ENCODE measurements at places on chromosomes 13 and 19. TPM values are rescaled to one million over a fixed set of nuclear protein-coding genes. Genes with fewer than 3 reads are reported as not detected.

DNA sequence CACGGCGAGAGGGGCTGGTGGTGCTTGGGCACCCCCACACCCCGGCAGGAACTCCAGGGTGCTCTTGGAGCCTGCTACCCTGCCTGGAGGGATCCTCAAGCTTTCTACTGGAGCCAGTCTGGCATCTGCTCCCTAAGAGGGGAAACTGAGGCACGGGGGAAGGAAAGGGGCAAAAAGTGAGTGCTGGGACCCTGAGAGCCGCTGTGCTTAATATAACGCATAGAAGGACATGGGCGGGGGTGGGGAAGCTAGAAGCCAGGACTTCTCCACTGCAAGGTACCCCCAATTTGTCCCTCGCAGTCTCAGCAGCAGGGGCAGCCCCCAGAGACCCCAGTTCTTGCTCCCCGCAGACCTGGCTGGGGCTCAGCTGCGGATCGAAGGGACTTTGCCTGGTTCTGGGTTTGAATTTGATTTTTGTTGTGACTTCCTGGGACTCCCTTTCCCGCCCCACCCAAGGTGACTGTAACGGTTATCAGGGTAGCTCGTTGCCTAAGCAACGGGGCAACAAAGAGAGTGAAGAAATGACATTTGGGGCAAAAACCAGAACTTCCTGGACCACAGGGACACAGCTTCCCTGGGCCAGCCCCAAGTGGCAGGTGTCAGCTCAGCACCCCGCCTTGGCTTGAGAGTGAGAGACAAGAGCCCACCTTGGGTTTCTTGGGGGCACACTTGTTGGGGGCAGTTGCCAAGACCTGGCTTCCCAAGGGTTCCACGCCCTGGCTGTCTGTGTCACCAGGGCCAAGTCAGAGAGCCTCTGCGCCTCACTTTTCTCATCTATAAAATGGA lies 638 bp downstream of the ADGRE5 start:
- peak; percentile 79 for DNase-seq
- peak overlapping the region; percentile 100 for H3K4me3 ChIP-seq
- peaks cover 30% of the 10 kb centered on the region for H3K4me1 ChIP-seq
- peaks cover 8% of the 10 kb centered on the region for H3K36me3 ChIP-seq
- peak overlapping the region; percentile 97 for H3K27ac ChIP-seq

- no peaks in the 10 kb centered on the region for H3K4me1 ChIP-seq
- peaks cover 5% of the 10 kb centered on the region for H3K36me3 ChIP-seq
- no peak overlapping the region for H3K27ac ChIP-seq
- no peak for DNase-seq
Measured at GRCh38 chr13:100650326-100650725, 24.3 kb downstream of the TMTC4 start.

DNA sequence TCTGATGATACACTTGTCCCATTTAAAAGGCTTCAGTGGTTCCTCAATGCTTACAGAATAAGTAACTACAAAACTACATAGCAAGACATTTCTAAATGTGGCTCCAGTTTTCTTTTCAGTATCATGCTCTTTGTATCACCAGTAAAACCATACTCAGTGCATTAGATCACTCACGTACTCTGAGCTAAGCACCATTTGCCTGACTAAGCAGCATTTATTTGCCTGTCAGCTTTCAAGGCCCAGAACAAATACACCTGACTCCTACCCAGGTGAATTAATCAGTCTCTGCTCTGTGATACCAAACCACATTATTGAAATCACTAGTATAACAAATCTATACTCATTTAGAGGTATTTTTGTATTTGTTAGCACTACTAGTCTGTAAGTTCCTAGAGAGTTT lies 47.4 kb upstream of the PCDH20 start:
- no peaks in the 10 kb centered on the region for H3K4me1 ChIP-seq
- no peaks in the 10 kb centered on the region for H3K27me3 ChIP-seq
- H3K4me3 ChIP-seq: no peak overlapping the region
- no peak overlapping the region for H3K27ac ChIP-seq

The AMER2 gene
- not detected for total RNA-seq

- H3K4me1 ChIP-seq: peaks cover 11% of the 10 kb centered on the region
- peaks cover 17% of the 10 kb centered on the region for H3K27me3 ChIP-seq
- DNase-seq: no peak
Measured at GRCh38 chr19:17607936-17608335, 52.5 kb downstream of the COLGALT1 start.

DNA sequence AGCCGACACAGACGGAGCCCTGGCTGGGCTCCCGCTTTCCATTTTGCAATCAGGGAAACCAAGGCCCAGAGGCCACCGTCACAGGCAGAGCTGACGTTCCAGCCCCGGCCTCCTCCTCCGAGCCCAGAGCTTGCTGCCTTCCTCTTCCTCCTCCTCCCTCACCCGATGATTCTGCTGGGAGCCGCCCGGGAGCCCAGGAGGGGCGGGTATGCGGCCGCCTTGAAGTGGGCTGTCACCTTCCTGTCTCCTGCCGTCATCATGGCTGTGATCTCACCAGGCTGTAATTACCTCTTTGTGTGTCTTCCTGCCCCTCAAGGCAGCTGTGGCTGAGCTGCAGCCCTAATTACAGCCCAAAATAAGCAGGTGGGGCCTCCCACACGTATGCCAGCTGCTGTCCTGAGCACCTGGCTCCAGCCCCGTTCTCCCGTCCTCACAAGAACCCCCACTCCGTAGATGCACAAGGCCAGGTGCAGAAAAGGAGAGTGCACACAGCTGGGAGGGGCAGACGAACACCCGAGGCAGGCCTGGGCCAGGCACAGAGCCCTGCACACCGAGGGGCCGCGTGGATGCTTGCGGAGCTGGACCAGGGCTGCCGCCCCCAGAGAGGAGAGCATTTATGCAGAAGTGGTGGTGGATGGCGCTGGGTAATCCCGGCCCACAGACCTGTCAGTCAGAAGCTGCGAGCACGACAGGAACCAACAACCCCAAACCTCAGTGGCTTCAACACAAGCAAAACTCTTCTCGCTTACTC lies 4.0 kb downstream of the TPGS1 start:
- DNase-seq: peak; percentile 81
- peak overlapping the region; percentile 92 for H3K27ac ChIP-seq
- H3K27me3 ChIP-seq: no peaks in the 10 kb centered on the region
- no peaks in the 10 kb centered on the region for H3K36me3 ChIP-seq

The PRR20E gene
- total RNA-seq: not detected

DNA sequence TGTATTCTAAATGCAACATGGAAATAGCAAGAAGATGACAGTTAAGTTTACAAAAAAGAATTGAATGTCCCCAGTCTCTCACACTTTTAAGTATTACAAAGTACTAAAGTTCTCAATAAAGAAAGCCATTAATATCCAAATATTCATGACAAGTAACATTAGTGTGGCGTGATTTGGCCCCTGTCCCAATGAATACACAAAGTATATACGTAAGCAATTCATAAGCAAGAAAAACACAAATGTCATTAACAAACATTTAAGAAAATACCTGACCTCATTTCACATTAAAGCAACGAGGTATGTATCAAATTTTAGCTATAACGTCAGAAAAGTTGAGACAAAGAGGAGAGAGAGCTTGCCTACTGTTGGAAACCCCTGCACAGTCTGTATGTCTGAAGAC lies 241.9 kb upstream of the IRS2 start:
- H3K4me1 ChIP-seq: no peaks in the 10 kb centered on the region
- H3K4me3 ChIP-seq: no peak overlapping the region
- DNase-seq: no peak
- no peaks in the 10 kb centered on the region for H3K36me3 ChIP-seq

The SLC17A7 gene
- not detected for total RNA-seq

DNA sequence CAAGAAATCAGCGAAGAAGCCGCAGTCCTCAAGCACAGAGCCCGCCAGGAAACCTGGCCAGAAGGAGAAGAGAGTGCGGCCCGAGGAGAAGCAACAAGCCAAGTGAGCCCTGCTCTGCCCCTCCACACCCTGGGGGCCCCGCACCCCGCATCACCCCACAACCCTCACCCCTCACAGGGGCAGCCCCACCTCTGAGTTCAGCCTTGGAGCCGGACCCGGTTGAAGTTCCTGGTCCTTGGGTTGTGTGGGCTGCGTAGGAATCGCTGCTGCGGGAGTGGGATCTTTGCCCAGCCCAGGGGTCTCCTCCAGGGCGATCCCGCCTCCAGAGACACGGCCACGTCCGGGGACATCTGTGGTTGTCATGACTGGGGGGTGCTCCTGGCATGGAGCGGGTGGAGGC lies 22.0 kb downstream of the PLIN4 start:
- no peaks in the 10 kb centered on the region for H3K36me3 ChIP-seq
- H3K27me3 ChIP-seq: no peaks in the 10 kb centered on the region
- no peak overlapping the region for H3K27ac ChIP-seq

GRCh38 chr19:56377105-56377924 lies 16.0 kb downstream of the ZNF582 start:
- no peak overlapping the region for H3K27ac ChIP-seq
- H3K4me1 ChIP-seq: peaks cover 10% of the 10 kb centered on the region
- no peaks in the 10 kb centered on the region for H3K27me3 ChIP-seq
- peaks cover 71% of the 10 kb centered on the region for H3K36me3 ChIP-seq
- DNase-seq: no peak

GRCh38 chr19:49368711-49369358 lies 5.2 kb downstream of the DKKL1 start:
- no peaks in the 10 kb centered on the region for H3K27me3 ChIP-seq
- no peak overlapping the region for H3K27ac ChIP-seq
- no peak for DNase-seq
- peaks cover 5% of the 10 kb centered on the region for H3K36me3 ChIP-seq

The MEF2B gene
- total RNA-seq: 2.4 TPM

DNA sequence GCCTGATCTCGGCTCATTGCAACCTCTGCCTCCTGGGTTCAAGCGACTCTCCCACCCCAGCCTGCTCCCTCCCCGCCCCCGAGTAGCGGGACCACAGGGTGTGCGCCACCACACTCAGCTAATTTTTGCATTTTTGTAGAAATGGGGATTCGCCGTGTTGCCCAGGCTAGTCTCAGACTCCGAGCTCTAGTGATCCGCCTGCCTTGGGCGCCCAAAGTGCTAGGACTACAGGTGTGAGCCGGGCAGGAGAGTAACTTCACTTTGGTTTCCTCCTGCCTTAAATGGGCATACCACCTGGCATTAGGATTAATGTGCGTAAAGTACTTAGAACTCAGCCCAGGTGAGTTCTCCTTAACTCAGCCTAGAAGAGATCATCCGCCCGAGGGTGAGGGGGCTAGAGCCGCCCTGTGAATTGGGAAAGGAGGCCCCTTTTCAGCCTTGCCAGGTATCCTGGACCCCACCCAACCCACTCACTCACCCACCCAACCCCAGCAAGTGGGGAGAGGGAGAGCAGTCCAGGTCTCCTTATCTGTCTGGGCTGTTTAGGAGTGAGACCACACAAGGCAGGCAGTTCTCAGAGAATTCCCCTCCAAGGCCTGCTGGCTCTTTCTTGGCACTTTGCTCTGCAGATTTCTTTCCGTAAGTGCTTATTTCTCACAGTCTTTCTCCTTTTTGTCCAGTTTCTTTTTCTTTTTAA lies 1.2 kb upstream of the ZFP36 start:
- H3K27me3 ChIP-seq: no peaks in the 10 kb centered on the region
- peaks cover 6% of the 10 kb centered on the region for H3K36me3 ChIP-seq
- DNase-seq: no peak
- H3K27ac ChIP-seq: peak overlapping the region; percentile 23

- no peaks in the 10 kb centered on the region for H3K4me1 ChIP-seq
- DNase-seq: no peak
- no peaks in the 10 kb centered on the region for H3K27me3 ChIP-seq
Measured at GRCh38 chr19:6412447-6413091, 12.0 kb downstream of the KHSRP start.
